ENCODE measurements at places on chromosomes 4 and X.

GRCh38 chr4:7411896-7412553 lies 22.7 kb downstream of the PSAPL1 start:
- peak overlapping the region; percentile 78 for H3K27ac ChIP-seq
- H3K4me3 ChIP-seq = no peak overlapping the region
- no peak for DNase-seq
- H3K27me3 ChIP-seq = no peaks in the 10 kb centered on the region

DNA sequence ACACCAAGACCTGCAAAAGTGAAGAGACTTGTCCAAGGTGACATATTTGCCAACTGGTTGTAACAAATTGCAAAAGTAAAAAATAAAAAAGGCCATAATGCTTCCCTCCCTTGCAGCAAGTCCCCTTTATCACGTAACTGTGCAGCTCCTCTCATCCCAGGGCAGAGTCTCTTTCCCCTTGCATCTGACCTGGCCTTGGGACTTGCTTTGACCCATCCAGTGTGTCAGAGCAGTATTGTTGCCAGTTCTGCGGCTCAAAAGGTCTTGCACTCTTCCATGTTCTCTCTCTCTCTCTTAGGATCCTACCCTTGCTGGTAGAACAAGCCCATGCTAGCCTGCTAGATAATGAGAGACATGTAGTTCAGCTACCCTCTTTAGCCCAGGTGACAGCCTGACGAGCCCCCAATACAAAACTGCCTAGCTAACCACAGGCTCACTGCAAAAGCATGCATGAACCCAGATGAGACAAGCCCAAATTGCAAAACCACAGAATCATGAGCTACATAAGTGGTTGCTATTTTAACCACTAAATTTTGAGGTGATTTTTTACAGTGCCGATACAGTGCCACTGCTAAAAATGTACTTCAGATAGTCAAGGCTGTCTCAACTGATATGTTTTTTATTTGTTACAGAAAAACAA lies 289.5 kb upstream of the PPARGC1A start:
- H3K4me1 ChIP-seq = no peaks in the 10 kb centered on the region
- no peak overlapping the region for H3K27ac ChIP-seq
- H3K36me3 ChIP-seq = no peaks in the 10 kb centered on the region
- H3K27me3 ChIP-seq = no peaks in the 10 kb centered on the region
- no peak overlapping the region for H3K4me3 ChIP-seq

- no peak overlapping the region for H3K27ac ChIP-seq
- no peak for DNase-seq
- no peaks in the 10 kb centered on the region for H3K36me3 ChIP-seq
- no peak overlapping the region for H3K4me3 ChIP-seq
These were observed 619.5 kb upstream of the SMIM31 start for GRCh38 chr4:164134388-164134787.

GRCh38 chr4:143353797-143354196 lies 17.1 kb downstream of the GAB1 start:
- H3K36me3 ChIP-seq = no peaks in the 10 kb centered on the region
- H3K4me3 ChIP-seq = no peak overlapping the region
- peak overlapping the region; percentile 73 for H3K27ac ChIP-seq
- no peaks in the 10 kb centered on the region for H3K27me3 ChIP-seq
- peaks cover 89% of the 10 kb centered on the region for H3K4me1 ChIP-seq

GRCh38 chrX:139446832-139447231 lies 83.7 kb upstream of the F9 start:
- no peaks in the 10 kb centered on the region for H3K4me1 ChIP-seq
- no peak overlapping the region for H3K4me3 ChIP-seq
- no peak overlapping the region for H3K27ac ChIP-seq
- no peak for DNase-seq

- DNase-seq = no peak
- H3K27ac ChIP-seq = peak overlapping the region; percentile 76
- peaks cover 52% of the 10 kb centered on the region for H3K4me1 ChIP-seq
- H3K4me3 ChIP-seq = no peak overlapping the region
These were observed 70.5 kb downstream of the SEC24D start for GRCh38 chr4:118765399-118765798.

- H3K36me3 ChIP-seq = no peaks in the 10 kb centered on the region
- no peaks in the 10 kb centered on the region for H3K4me1 ChIP-seq
- no peak for DNase-seq
- no peak overlapping the region for H3K4me3 ChIP-seq
- H3K27ac ChIP-seq = no peak overlapping the region
- H3K27me3 ChIP-seq = no peaks in the 10 kb centered on the region
These were observed 441.7 kb upstream of the RASGEF1B start for GRCh38 chr4:81913427-81913879.

GRCh38 chr4:128590034-128590740 lies 219.3 kb upstream of the JADE1 start:
- H3K36me3 ChIP-seq = no peaks in the 10 kb centered on the region
- no peak overlapping the region for H3K4me3 ChIP-seq
- no peaks in the 10 kb centered on the region for H3K4me1 ChIP-seq
- no peak overlapping the region for H3K27ac ChIP-seq

GRCh38 chr4:37666625-37667071 lies 19.5 kb downstream of the RELL1 start:
- H3K27me3 ChIP-seq = no peaks in the 10 kb centered on the region
- no peak overlapping the region for H3K4me3 ChIP-seq
- H3K36me3 ChIP-seq = no peaks in the 10 kb centered on the region
- no peak for DNase-seq
- H3K4me1 ChIP-seq = peaks cover 62% of the 10 kb centered on the region

- no peaks in the 10 kb centered on the region for H3K36me3 ChIP-seq
- H3K4me3 ChIP-seq = no peak overlapping the region
- H3K27ac ChIP-seq = no peak overlapping the region
- H3K4me1 ChIP-seq = no peaks in the 10 kb centered on the region
- DNase-seq = no peak
- H3K27me3 ChIP-seq = no peaks in the 10 kb centered on the region
These were observed 250.8 kb downstream of the INPP4B start for GRCh38 chr4:142595222-142595871.

DNA sequence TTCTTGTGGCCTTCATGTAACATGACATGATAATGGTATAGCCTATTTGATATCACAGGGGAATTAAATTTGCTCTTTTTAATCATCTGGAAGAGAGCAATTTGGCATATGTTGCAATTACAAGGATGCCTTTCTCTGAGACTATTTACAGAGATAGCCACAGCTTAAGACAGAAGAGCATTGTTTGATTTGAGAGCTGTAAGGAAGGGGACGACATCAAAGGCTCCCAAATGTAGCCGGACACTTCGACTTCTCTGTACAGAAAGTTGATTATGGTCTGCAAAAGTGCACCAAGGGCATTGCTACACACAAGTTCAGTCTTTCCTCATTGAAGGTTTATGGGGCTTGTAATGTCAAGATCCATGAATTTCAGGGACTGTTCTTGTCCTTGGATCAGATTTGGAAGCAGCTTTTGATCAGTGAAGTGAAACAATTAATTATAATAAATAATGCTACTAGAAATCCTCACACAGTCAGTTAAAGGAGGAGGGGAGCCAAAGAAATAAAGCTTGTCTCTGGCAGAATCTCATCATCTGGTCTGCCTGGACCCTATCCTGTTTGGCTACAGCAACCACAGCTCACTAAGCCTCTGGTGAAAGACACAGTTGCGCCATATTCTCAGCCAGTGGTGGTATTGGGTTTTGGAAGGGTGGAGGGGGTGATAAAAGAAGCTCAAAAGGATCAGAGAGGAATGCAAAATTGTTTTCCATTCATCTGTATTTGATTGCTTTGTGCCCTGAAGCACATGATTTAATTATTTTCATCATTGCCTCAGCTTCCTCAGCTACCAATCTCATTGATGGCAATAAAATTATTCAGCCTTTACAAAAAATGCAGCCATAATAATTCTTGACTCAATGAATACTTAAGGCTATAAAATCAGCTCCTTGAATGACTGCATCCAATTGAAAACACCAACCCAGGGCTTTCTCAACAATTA lies 654.3 kb upstream of the LCORL start:
- no peak overlapping the region for H3K27ac ChIP-seq
- no peaks in the 10 kb centered on the region for H3K36me3 ChIP-seq
- no peak for DNase-seq

DNA sequence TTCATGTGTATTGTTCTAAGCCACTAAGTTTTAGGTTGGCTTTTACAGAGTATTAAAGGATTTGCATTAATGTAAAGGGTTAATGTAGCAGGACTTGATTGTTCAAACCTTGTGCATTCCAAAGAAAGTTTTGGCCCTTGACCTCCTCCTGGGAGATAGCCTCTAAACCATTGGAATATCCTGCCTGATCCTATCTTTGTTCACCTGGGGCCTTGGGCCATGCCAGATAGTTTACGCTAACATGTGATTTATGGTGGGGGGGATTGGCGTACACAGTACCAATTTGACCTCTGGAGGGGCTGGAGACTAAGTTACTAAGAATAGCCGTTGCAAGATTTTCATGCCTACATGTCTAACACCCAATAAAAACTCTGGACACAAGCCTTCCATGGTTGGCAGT lies 1002.7 kb upstream of the PABPC4L start:
- no peaks in the 10 kb centered on the region for H3K27me3 ChIP-seq
- H3K36me3 ChIP-seq = no peaks in the 10 kb centered on the region
- H3K4me3 ChIP-seq = no peak overlapping the region
- no peak for DNase-seq
- no peaks in the 10 kb centered on the region for H3K4me1 ChIP-seq

DNA sequence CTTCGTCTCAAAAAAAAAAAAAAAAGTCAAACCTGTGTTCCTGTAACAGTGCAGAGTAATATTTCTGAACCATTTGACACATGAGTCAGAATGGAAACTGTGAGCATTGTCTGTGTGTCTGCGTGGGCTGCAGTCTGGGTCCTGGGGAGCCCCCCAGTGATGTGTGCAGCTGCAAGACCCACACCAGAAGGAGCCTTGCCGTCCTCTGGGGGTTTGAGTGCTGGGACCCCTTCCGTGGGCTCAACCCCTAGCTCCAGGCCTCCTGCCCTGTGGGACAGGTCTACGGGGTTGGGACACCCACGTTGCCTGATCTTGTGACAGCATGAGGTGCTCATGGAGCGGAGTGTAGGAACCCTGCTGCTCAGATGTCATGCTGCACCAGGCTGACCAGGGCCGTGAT lies 43.7 kb downstream of the DDX3X start:
- no peaks in the 10 kb centered on the region for H3K27me3 ChIP-seq
- H3K4me1 ChIP-seq = no peaks in the 10 kb centered on the region
- H3K27ac ChIP-seq = no peak overlapping the region
- H3K36me3 ChIP-seq = no peaks in the 10 kb centered on the region
- DNase-seq = no peak
- H3K4me3 ChIP-seq = no peak overlapping the region

DNA sequence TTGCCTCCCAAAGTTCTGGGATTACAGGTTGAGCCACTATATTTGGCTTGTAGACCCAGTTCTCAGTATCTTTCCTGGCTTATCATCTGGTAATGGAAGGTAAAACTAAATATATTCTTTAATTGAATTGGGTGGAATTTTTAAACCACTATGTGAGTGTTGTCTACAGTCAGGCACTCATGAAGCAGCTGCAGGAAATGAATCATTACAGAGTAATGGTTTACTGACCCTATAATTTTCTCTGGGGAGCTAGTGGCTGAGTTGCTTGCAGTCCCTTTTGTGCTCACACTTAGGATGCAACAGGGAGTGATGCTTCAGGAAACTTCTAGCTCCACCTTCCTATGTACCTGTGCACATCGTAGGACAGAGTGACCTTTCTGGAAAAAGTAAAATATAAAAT lies 4.1 kb upstream of the UGT2B7 start:
- no peak overlapping the region for H3K4me3 ChIP-seq
- no peaks in the 10 kb centered on the region for H3K36me3 ChIP-seq

DNA sequence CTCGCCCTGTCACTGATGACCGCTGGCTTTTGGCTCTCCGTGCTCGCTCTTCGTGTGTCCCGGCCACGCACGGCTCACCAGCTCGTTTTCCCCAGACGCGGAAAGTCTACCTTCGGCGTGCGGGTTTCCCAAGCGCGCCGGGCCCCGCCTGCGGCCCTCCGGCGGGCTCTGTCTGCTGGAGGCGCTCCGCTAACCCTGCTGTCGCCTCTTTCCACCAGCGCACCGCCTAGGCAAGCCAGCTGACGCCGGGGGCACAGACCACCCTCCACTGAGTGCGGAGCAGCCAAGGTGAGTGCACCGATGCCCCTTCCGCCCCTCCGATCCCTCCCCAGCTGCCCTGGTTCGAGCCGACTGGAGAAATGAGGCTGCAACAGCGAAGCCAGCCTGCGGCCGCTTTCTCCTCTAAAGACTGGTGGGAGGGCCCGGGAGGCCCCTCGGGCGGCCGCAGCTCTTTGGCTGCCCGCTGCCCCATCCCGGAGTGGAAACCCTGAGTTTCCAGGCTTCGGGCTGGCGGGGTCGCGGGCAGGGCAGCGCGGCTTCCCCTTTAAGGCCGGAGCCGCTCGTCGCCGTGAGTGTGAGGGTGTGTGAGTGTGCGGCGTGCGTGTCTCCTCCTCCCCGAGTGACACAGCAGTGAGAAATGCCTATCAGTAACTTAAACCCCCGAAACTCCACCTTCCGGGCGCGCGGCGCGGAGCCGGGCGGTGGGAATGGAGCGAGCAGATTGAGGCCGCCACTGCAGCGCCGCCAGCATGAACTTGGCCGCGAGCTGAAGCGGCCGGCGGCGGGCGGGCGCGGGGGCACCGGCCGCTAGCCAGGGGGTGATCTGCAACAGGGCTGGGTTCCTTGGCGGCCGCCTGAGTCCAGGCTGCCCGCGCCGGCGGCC lies at the start of gene MAMLD1:
Gene MAMLD1, plus strand, starts transcription at position 719 of the 883 bp plus-strand sequence. CDS start 82,200 bp downstream, outside the sequence.
- H3K4me1 ChIP-seq = peaks cover 8% of the 10 kb centered on the region
- peak within 1 kb of the TSS; percentile 61 for H3K4me3 ChIP-seq
- H3K36me3 ChIP-seq = no peaks in the 10 kb centered on the region
- H3K27ac ChIP-seq = peak within 1 kb of the TSS; percentile 84
- H3K27me3 ChIP-seq = no peaks in the 10 kb centered on the region
- peak; percentile 92 for DNase-seq

DNA sequence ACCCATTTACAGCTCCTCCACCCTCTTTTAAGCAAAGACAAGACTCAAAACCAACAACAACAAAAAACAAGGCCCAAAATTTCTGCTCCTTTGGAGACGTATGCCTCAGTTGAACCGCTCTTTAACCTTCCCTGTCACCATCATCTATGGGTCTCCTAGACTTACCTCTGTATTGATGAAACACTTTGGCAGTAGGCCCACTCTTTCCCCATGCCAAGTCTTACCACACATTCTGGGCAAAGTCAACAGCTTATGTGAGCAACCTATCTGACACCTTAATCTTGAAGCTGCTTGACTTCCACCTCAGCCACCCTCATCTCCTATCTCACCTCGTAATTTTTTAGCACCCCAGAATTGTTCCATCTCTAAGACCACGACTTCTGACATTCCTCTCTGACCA lies 99.7 kb upstream of the CXorf66 start:
- DNase-seq = no peak
- no peaks in the 10 kb centered on the region for H3K36me3 ChIP-seq
- H3K27ac ChIP-seq = no peak overlapping the region
- H3K4me1 ChIP-seq = no peaks in the 10 kb centered on the region

DNA sequence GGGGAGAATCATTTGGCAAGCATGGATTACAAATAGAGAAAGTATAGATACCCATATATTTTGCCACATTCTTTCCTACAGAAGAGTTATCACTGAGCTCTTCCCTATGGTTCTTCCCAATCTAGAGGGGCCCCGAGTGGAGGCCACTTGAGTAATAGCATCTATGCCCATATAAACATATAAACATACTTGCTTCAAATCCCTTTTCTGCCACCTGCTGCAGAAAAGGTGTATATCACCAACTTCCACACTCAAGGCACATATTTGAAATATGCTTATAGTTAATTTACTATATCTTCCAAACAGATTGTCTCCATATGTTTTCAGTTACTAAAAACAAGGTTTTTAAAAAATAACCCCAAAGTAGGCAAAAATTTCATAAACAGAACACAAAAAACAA lies 642.8 kb upstream of the DIPK2B start:
- no peaks in the 10 kb centered on the region for H3K36me3 ChIP-seq
- H3K4me3 ChIP-seq = no peak overlapping the region
- DNase-seq = no peak
- H3K27me3 ChIP-seq = no peaks in the 10 kb centered on the region

- H3K36me3 ChIP-seq = no peaks in the 10 kb centered on the region
- no peak for DNase-seq
- peaks cover 34% of the 10 kb centered on the region for H3K4me1 ChIP-seq
These were observed 1.1 kb downstream of the PCDH19 start for GRCh38 chrX:100408713-100409609.
